ENCODE measurements at places on chromosomes 13 and 19.
A peak's percentile ranks its signal among the peaks of the same experiment; 100 is the strongest.

DNA sequence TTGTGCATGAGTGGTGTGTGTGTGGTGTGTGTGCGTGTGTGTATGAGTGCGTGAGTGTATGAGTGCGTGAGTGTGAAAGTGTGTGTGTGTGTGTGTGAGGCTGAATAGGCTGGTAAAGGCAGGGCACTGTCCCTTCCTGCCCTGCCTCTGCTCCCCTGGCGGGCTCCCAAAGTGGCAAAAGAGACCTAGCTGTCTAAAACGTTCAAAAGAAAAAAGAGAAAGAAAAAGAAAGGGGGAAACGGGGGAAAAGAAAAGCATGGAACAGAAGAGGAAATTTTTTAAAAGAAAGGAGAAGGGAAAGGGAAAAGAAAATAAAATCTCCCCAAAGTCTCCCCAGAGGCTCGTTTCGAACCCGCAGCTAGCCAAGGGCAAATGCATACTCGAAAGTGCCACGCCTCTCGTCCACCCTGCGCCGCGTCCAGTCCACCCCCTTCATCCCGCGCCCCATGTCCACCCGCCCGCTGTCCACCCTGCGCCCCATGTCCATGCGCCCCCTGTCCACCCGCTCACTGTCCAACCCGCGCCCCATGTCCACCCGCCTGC, 37.0 kb upstream of the FLT1 start:
- ATAC-seq = peak; percentile 20

- no peak for ATAC-seq
These were observed 800.1 kb upstream of the PCDH9 start for GRCh38 chr13:68030152-68030809.

DNA sequence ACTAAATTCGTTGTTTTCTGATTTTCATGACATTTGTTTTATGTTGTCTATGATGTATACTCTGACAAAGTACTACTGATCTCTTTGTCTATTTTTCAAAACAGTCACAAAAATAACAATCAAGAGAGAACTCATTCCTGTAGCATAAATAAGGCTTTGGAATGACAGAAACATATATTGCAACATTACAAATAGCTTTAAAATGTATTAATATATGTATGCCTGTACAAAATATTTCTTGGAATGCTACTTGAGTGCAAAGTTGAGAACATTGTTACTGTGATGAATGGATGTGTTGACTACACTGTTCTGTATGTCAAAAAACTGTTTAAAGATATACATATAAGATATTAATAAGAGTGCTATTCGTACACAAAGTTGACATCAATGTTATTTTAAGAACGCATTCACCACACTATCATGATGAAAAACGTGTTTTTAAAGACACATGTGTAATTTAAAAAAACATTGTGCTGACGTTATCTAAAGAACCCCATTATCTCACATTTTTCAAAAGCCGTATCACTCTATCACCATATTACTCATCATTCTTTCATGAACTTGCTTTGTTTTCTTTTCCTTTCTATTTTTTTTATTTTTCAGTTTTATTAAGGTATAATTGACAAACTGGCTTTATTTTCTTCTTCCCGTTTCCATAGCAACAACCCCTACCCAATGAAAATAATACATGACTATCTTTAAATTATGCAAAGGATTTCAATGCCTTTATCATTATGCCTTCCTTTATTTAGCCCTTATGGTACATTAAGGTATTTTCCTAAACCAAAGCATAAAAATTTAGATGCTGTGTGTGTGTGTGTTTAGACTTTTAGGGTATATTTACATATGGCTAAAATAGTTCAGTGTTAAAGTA, 918.8 kb downstream of the SLITRK1 start:
- no peak for ATAC-seq

DNA sequence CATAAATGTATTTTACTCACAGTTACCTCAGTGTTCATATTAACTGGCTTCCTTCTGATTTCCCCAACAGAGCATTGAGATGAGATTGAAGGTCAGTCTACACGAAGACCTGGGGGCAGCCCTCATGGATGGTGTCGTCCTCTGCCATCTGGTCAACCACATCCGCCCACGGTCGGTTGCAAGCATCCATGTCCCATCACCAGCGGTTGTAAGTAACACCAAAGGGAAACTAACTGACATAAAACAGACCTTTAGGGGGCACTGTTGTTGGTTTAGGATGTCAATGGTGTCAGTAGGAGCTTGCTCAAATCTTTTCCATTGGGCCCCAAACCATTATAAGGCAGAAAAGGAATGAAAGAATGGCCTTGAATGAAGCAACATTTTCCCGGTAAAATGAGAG, 68.2 kb downstream of the ESD start:
- ATAC-seq = peak; percentile 72

- ATAC-seq = no peak
These were observed 407.5 kb downstream of the SPRY2 start for GRCh38 chr13:79933389-79933788.

DNA sequence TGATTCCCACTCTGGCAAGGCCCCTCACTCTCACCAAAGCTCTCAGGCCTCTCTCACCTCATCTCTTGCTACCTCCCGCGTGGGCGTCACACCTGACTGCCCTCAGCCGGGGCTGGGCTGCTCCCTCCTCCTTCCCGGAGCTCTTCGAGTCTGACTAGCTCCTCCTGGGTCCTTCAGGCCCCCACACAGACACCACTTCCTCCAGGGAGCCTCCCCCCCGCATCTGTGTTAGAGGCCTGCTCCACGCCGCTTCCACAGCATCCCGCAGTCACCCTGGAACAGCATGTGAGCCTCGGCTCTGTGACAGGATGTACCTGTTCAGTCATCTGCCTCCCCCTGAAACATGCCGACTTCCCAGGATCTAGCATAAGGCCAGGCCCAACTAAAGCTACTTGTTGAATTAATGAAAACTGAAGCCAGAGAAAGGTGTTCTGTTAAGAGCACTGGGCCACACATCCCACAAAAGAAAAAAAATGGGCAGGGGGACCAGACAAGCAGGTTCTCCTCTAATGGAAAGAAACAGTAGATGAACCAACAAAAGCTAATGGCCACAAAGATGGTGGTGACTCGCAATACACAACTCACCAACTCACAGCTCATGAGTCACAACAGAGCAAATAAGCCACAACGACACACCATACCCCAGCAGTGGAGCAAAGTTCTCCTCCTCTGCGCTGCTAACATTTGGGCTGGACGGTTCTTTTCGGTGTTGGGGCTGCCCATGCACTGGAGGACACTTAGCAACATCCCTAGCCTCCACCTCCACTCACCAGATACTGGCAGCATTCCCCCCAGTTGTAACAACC, 3.0 kb downstream of the PPP6R1 start:
- peak; percentile 48 for ATAC-seq

- no peak for ATAC-seq
These were observed 443.7 kb upstream of the PRR20A start for GRCh38 chr13:56697011-56697410.

DNA sequence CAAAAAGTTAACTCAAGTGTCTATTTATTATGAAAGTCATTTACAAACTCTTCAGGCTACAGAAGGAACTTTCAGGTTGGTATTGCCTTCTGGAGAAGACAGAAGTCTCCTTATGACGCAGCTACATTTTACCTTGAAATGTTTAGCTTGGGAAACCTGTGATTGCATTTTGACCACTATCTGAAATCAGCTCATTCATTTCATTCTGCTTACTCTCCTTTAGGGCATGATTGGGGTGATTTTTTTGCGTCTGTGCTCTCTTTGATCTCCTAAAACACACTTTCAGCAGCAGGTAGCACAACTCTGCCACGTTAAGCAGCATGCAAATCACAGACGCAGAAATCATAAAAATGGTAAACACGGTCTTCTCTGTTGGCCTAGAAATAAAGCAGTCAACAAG, 9.6 kb downstream of the GJB6 start:
- ATAC-seq = peak; percentile 55

- ATAC-seq = no peak
These were observed 5.0 kb upstream of the C19orf33 start for GRCh38 chr19:38298821-38299680.

DNA sequence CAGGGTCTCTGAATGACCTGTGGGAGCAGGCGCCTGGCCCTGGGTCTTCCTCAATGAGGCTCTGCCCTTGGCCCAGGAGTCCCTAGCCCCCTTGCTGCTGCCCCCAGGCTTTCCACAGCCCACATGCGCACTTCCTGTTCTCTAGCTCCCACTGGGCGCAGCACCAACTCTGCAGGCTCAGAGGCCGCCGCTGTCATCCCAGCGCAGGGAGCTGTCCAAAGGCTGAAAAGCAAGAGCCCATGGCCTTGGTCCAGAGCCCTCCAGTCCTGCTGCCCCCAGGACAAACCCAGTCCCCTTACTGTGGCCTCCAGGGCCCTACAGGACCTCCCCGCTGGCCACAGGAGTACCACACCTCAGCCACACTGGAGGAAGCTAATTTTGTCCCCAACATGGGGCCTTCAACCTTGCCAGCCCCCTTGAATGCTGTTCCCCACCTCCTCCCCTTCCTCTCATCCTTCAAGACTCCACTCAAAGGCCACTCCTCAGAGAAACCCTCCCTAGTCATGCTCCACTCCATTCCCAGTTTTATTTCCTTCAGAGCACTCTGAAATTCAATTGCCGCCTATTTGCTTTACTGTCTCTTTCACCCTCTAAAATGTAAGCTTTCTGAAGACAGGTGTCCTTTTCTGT, 8.0 kb upstream of the POU2F2 start:
- ATAC-seq = no peak

GRCh38 chr19:17394891-17395415, 957 bp upstream of the CCDC194 start:
- peak; percentile 15 for ATAC-seq

GRCh38 chr13:38301236-38301635, 48.4 kb upstream of the UFM1 start:
- ATAC-seq = no peak

DNA sequence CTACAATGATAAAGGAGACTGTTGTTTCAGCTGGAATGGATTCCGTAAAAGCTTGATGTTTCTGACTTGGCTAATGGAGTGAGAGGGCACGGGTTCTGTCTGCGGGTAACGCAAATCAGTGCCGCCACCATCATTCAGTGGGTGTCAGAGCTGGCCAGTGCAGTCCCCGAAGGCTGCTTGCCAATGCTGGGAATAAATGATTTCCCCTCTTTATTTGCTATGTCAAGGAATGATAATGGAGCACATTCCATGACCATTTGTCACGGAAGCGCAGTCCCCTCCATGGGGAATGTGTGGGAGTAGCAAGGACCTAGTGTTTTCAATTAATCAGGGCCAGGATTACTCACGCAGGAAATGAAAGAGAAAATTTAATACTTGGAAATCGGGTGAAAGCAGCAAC, 899.3 kb downstream of the UQCRFS1 start:
- no peak for ATAC-seq

- ATAC-seq = no peak
These were observed 21.6 kb upstream of the POU2F2 start for GRCh38 chr19:42153672-42154433.

Measured in activated T-helper 17 cell treated with anti-CD3 and anti-CD28 coated beads, Interleukin-2, amount 50 U/mL, for 72 hours (primary cell).